Stimulated activated CD4-positive, alpha-beta T cell treated with anti-CD3 and anti-CD28 coated beads, TNF-alpha, amount 100 ng/mL, for 1 hour (primary cell): ENCODE measurements at places on chromosomes 12 and 14.

GRCh38 chr12:66438601-66439000, 136.3 kb downstream of the HELB start:
- no peak for DNase-seq

GRCh38 chr14:60958146-60958545, 22.7 kb downstream of the TRMT5 start:
- no peak for DNase-seq

DNA sequence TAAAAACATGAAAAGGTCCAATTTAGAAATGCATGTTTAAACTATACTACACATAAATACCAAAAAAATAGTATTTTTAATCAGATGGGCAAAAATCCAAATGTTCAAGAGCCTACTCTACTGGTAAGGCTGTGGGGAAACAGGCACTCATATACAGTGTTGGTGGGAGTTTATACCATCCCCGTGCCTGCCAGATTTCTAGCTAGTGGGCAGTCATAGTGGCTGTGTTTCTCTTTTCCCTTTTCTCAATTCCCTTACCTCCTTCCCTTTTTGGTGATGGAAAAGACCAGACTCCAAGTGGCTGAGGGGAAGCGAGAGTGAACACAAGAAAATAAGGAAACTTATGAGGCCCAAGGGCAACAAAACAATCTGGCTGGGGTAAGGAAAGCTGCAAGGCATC, 14.7 kb downstream of the ZNF641 start:
- DNase-seq: no peak

DNA sequence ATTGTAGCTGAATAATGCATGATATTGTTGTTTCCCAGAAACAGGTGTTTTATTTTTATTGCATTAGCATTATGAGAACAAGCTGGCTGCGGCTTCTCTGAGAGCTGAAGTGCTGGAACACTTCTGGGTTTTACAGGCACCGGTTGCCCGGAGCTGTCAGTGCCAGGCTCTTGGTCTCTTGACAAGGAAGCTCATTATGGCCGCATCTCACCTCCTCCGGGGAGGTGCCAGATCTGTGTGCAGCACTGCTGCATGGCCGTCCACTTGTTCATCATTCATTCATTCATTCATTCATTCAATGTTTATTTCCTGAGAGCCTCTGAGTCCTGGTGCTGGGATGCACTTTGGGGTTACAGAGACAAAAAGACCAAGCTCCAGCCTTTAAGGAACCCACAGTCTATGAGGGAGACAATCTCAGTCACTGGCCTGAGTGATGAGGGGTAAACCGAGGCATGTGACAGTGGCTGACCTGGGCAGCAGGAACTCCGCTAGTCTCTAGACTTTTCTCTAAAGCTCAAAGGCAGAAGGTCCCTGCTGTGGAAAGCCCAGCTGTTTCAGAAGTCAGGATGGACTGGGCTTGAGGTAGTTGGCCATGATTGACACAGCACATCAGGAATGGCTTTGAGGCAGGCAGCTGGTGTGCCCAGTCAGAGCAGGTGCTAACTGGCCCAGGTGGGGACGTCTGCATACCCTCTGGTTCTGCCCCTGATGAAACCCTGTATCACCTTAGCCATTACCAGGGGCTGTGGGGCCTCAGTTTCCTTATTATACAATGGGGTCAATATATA, 181.0 kb downstream of the ADGRD1 start:
- no peak for DNase-seq

- no peak for DNase-seq
These were observed 52.9 kb downstream of the CCDC88C start for GRCh38 chr14:91364524-91365270.

- no peak for DNase-seq
These were observed 70.6 kb downstream of the KCNK10 start for GRCh38 chr14:88252498-88252897.

GRCh38 chr14:33842299-33842698, 108.6 kb downstream of the EGLN3 start:
- DNase-seq: no peak

GRCh38 chr12:53939141-53940108, 794 bp downstream of the HOXC13 start:
- no peak for DNase-seq

GRCh38 chr14:20002319-20002718, 356 bp downstream of the OR4Q2 start:
- no peak for DNase-seq

GRCh38 chr12:54261815-54262402, 18.0 kb downstream of the CBX5 start:
- DNase-seq: no peak

DNA sequence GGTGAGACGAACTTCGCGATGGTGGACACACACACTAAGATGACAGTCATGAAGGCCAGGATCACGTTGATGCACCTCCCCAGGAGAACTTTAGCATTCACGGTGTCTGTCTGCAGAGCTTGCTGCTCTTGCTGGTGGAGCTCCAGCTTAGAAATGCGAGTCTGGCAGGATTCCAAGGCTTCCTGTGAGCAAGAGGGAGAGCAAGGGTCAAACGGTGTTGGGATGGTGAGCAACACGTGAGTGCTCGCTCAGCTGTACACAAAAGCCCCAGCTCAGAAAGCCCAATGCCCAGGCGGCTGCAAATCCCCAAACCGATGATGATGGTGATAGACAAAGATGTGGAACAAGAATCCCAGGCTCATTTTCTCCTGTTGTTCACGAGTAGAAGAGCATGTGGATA, 78.8 kb downstream of the TMCC3 start:
- no peak for DNase-seq

- DNase-seq: no peak
These were observed 48.7 kb downstream of the HEATR5A start for GRCh38 chr14:31371646-31372045.

DNA sequence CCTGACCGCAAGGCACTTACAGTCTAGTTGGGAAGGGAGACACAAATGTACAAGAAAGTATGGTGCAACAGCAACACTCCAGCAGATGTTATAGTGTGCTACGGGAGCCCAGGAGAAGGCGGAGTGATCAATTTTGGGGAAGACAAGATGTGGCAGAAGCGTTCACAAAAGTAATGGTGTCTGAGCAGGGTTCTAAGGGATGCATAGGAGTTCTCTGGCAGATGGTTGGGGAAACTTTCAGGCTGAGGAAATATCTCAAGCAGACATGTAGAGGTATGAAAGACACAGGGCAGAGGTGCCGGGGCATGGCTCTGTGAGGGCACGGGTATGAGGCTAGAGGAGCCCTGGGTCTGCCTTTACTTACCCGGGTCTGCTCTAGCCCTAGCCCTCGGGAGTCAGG, 5.1 kb upstream of the TNFRSF1A start:
- no peak for DNase-seq

DNA sequence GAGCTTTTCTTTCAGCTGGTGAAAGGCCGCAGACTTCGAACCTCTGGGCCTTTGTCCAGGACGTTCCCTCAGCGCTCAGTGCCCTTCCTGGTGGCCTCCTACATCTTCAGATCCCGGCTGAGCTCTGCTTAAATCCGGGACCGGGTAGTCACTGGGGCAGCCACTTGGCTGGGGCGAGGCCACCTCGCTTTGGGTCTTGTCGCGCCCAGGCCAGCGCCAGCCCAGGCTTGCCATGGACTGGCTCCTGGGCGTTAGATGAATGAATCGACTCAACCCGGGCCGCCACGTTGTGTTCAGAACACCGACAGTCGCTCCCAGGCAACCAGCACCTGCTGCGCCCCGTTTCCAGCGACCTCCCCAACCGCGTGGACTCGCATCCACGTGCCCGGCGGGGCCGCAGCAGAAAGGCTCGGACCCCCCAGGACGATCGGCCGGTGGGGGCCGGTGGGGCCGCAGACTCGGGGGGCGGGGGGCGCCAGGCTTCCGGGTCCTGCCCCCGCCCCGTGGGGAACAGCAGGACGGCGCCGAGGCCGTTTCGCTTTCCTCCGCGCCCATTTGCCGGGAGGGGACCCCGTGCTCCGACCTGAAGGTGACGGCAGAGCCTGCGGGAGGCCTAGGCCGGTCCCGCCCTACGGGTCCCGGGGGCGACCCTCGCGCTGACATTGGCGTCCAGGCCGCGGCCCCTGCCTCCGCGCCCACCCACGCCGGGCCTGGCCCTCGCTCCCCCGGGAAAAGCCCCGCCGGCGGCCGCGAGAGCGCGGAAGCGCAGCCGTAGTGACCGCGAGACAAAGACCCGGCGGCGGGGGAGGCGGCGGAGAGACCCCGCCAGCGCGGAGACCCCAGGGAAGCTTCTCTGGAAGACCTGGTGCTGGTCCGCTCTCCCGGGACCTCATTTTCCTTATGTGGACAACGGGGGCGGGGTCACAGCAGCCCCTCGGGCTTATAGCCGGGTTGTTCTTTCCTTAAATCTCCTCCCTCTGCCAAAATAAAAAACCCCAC, 37.3 kb upstream of the RCOR1 start:
- DNase-seq: peak; percentile 40

DNA sequence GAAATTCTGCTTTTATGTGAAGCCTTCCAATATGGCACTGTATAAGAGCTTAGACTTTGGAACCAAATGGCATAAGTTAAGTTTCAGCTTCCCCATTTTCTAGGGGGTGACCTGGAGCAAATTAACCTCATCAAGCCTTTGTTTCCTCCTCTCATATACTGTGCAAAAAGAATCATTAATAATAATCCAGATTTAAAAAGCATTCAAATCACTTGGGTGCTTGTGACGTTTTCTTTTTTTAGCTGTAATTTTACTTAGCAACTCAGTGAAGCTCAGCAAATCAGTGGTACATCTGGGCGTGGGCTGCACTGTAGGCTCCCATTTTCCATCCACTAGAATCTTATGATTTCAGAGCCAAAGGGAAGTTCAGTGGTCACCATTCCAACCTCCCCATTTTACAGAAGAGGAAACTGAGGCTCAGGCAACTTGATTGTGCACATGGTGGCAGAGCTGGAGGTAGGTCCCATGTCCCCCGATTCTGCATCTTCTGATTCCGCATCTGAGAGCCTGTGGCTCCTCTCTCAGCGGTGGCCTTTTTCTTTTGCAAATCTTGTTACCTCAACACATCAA, 131.2 kb downstream of the SNAPC1 start:
- no peak for DNase-seq

DNA sequence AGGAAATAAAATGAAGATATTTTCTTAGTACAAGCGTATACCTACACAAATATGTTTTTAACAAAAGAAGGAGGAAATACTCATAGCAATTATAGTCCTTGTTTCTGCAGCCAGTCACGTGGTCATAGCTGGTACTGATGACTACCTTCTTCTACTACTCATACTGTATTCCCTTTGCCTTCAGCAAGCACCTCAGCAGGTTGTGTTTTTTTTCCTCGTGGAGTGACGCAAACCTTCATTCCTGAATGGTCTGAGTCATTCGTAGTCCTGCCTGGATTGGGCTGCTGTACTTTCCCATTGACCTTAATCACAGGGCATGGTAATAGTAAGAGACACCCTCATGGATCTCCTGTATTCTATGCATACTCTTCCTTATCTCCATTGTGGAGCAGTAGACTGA, 25.7 kb upstream of the SLC16A7 start:
- no peak for DNase-seq

DNA sequence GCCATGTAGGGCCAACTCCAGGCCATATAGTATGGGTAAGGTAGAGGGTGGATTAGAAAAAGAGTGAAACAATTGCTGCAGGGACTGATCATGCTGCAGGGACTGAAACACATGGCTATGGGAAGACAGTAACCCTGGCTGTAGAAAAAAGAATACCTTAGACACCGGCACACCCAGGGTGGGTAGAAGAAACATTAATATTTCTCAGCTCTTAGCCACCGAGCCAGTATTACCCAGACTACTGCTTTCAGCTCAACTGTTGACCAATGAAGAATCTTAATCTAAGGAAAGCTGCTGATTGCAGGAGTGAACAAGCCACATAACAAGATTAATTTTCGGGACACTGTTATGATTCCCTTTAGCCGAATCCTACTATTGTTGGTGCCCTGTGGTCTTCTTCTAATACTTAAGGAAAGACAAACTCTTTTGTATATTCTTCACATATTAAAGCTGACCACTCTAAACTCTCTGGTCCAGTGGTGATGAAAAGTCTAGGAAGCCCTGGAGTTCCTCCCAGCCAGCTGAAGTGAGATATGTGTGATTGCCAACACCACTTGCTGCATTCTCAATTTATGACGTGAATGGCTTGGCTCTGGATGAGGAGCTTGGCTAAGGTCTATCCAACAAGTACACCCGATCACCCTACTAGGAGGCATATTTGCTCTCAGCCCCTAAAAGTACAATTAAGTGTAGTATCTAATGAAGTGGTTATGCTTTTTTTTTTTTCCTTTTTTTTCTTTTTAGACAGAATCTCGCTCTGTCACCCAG, 69.2 kb downstream of the NOVA1 start:
- no peak for DNase-seq

GRCh38 chr14:72169521-72169920, 237.3 kb downstream of the RGS6 start:
- no peak for DNase-seq
